ENCODE measurements at places on chromosomes 6 and 20.
A peak's percentile ranks its signal among the peaks of the same experiment; 100 is the strongest.

- peak; percentile 69 for DNase-seq
Observed at GRCh38 chr20:10504994-10505730, 70.1 kb downstream of the SLX4IP start.

- no peak for DNase-seq
Observed at GRCh38 chr6:251920-252319, 40.4 kb upstream of the DUSP22 start.

GRCh38 chr6:99236010-99236409 is 113.5 kb downstream of the FAXC start:
- no peak for DNase-seq

DNA sequence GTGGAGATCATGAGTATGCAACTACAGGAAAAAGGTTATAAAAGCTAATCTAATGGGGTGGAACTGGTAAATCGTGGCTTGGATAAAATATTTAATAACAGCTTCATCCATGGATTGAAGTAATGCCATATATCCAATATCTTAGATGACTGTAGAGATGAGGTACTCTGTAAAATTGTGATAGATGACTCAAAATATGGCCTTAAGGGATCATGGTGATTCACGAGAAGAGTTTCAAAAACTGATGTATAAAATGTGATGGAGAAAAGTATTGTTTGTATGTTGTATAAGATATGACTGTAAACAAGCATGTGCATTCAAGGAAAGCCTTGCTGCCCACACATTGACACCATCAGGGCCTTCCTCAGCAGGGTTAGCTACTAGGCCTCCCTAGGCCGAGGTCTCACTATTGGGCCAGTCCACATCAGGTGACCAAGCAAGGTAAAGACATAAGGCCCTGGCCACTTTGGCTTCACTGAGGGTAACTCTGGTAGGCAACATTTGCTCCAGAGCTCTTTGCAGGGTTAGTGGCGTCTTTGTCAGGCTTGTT is 17.7 kb upstream of the CCN6 start:
- DNase-seq: no peak

DNA sequence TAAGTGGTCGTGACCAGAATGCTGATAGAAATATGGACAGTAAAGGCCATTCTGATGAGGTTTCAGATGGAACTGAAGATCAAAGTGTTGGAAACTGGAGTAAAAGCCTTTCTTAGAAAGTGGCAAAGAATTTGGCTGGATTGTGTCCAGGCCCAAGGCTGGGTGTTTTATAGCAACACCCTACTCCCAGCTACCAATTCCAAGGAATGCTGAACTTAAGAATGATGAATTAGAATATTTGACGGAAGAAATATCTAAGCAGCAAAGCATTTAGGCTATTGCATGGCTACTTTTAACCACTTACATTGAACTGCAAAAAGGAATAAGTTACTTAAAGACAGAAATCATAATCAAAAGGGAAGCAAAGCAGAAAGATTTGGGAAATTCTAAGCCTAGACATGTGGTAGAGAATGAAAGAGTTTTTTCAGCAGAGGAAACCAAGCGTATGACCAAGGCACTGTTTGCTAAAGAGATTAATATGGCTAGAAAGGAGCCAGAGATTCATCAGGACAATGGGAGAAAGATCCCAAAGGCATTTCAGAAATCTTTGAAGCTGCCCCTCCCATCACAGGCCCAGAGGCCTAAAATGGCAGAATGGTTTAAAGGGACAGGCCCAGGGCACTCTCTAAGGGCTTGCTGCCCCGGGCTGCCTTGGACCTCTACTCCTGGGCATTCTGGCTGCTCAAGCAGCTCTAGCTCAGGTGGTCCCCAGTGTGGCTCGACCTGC is 25.8 kb downstream of the SDHAF4 start:
- DNase-seq: no peak

- peak; percentile 76 for DNase-seq
Observed at GRCh38 chr6:54717849-54718455, 128.6 kb upstream of the FAM83B start.

GRCh38 chr6:153032255-153032882 is 29.9 kb upstream of the MTRF1L start:
- peak; percentile 70 for DNase-seq

GRCh38 chr20:19207541-19207940 is 4.9 kb upstream of the SLC24A3 start:
- no peak for DNase-seq
